Urothelium cell line (cell line): ENCODE measurements at places on chromosomes 3 and 15.

DNA sequence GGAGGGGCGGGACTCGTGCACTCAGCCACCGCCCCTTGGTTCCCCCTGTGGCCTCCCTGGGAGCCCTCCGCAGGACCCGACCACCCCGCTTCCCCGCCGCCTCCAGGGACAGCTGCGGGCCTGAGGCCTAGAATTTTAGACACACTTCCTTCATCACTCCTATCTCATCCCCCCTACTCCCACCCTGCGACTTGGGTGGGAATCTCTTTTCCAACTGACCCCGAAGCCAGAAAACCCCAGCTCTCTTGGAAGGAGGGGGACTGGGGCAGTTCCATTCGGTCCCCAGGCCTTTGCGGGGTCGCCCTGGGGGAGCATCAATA lies 289 bp upstream of the TFDP2 start:
- DNase-seq, result no peak

DNA sequence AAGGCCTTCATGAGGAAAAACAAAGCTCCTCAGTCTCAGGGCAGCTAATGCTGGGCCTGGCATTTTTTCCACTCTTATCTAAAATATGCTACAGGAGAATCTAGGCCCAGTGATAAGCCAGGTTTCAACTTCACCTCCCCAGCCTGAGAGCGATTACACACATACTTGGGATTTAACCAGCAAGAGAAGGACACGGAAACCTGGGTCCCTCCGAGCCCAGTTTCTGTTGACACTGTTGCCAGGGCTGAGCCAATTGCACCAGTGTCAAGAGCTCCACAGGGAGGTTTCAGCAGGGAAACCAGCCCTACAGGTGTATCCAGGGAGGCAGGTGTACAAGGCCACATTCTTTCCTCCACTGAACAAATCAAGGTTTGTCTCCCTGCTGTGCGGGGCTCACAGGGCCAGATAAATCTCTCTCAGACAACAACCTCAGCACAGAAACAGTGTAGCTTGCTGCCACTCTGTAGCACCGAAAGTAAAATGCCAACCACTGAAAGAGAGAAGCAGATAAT lies 85.4 kb downstream of the MAGI1 start:
- no peak for DNase-seq

GRCh38 chr3:8988791-8989558 lies 25.7 kb upstream of the RAD18 start:
- no peak for DNase-seq

- no peak for DNase-seq
These were observed 20.1 kb upstream of the C3orf49 start for GRCh38 chr3:63798949-63799348.

DNA sequence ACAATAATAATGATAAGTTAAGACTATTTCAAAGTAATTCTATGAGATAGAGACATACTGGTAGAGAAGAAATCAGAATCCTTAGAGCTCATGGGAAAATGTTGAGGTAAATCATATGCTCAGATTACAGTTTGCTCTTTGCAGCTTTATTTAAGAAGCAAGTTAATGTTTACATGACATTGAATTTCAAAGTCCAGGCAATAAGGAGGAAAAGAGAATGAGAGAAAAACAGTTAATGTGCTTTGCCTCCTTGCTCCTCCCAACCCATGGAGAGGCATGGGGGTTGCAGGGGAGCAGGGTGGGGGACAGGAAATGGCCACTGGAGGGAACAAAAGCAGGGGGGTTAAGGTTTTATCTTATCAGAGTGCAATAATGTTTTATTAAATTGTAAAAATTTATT lies 42.2 kb upstream of the ZBTB38 start:
- no peak for DNase-seq

DNA sequence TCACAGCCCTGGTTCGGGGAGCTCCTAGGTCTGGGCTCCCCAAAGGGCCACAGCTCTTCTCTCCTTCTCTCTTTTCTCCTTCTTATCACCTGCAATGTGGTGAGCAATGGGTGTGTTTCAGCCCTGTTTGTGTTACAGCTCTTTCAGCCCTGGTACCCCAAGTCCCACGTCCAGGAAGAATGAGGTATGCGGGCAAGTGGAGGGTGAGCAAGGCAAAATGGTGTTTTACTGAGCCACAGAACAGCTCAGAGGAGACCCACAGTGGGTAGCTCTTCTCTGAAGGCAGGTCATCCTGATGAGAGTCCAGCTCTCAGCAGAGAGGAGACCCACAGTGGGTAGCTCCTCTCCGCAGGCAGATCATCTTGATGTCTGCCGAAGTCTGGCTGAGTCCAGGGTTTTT lies 86.8 kb downstream of the BFSP2 start:
- DNase-seq, result no peak

DNA sequence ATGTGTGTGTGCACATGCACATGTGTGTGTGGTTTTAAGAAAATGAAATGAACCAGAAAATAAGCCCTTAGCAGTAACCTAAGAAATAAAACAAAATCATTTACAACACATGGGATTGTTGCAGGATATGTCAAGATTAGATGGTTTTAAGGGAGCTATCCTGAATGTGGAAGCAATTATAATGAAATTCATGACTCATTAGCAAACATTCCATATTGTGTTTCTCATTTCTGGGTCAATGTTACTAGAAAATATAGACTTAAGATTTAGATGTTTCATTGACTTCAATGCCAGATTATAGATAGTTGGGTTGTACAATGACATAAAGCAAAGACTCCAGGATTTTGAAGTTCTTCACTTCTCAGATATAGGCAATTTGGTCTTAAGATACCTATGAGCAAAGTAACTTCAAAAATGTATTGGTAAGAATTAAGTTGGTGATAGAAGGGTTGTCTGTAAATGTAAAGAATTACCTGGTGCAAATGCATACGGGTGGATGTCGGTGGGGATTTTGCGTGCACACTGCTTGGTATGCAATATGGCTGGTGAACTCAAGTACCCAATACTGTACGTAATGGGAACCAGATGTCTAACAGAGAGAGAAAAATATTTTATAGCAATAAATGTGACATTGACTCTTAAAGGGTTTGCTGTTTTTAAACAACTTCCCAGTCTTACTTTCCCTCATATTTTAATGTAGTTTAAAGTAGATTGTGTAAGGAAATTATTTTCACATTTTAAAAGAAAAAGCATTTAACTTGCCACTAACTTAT lies 53.9 kb upstream of the NR2F2 start:
- no peak for DNase-seq

GRCh38 chr15:74783072-74783807 lies 1.4 kb downstream of the CSK start:
- DNase-seq, result no peak

DNA sequence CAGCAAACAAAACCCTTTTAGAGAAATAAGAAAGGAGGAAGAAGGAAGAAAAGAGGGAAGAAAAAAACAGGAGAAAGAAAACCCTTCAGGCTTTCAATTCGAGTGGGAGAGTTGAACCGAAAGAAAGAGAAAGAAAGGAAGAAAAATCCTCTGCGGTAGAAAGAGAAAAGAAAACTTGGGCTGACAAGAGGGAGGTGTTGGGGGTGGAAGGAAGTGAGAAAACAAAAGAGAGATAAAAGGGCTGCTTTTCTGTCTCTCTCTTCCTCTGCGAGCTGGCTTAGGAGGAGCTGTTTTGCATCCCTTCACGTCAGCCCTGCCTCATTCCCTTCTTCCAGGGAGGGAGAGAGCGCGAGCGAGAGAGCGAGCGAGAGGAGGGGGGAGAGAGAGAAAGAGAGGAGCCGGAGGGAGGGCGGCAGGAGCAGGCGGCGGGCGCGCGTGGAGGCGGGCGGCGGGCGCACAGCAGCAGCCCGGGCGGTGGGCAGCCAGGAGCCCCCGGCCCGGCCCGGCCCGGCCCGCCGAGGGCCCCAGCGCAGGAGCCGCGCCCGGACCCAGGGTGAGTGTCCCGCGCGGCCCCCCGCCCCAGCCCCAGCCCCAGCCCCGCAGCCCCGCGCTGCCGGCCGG lies at the start of gene ZNF710:
TSS of gene ZNF710 (plus strand) at position 263 of the 621 bp plus-strand sequence. CDS start 65,814 bp downstream, outside the sequence.
- peak; percentile 72 for DNase-seq

GRCh38 chr15:35547775-35548364 lies 1.9 kb upstream of the DPH6 start:
- no peak for DNase-seq

DNA sequence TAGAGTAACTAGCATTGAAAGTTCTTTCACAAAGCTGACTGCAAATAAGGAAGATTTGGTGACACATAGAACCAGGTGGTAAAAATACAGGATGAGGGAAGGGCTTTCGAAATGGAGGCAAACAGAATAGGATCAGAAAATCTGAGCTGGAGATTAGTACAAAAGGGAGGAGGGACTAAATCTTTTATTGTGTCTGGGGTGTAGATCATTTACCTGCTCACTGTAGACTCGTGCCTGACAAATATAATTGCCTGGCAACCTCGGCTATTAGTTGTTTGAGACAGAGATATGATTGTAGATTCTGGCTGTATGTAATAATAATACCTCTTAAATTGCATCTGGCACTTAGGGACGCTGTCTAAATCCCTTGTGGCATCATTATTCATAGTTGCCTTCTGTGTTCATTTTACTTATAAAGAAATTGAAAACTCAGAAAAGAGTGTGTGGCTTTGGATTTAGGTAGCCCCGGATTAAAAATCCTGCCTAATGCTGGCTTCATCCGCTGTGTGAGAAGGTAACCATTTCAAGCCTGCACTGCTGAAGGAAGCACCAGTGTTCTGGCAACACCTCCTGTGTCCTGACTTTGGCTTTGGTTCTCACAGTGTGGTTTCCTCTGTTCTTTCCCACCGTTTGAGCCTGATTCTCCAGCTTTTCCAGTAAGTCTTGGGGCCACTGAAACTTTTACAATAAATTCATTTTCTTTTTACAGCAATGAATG lies 25.0 kb upstream of the GPR160 start:
- no peak for DNase-seq

- DNase-seq, result no peak
These were observed 62.7 kb downstream of the ADAMTSL3 start for GRCh38 chr15:83716605-83717004.

GRCh38 chr3:59392116-59392515 lies 342.3 kb upstream of the CFAP20DC start:
- no peak for DNase-seq

GRCh38 chr3:30693470-30694120 lies 87.2 kb downstream of the TGFBR2 start:
- DNase-seq, result peak; percentile 67

GRCh38 chr3:194328053-194328657 lies 23.0 kb downstream of the CPN2 start:
- DNase-seq, result peak; percentile 52

DNA sequence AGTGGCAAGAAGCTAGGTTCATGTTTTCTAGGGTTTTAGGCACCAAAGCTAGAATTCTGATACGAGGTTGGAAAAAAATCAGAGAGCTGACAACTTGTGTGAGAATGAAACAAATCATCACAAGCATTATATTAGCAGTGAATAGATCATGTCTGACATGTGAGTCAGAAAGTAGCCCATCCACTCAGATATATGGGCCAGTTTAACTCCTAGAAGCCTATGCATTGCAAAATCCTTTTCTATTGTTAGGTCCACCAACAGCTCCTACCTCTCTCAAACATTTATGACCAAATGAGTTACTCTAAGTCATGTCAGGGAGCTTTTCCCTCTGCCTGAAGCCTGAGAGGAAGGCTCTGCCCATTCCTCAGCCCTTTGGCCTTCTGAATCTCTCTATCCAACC lies 44.0 kb downstream of the KBTBD12 start:
- DNase-seq, result no peak

- no peak for DNase-seq
These were observed 124.0 kb upstream of the SNTN start for GRCh38 chr3:63528325-63529000.

- no peak for DNase-seq
These were observed 34.0 kb downstream of the ATP13A4 start for GRCh38 chr3:193520738-193521137.

DNA sequence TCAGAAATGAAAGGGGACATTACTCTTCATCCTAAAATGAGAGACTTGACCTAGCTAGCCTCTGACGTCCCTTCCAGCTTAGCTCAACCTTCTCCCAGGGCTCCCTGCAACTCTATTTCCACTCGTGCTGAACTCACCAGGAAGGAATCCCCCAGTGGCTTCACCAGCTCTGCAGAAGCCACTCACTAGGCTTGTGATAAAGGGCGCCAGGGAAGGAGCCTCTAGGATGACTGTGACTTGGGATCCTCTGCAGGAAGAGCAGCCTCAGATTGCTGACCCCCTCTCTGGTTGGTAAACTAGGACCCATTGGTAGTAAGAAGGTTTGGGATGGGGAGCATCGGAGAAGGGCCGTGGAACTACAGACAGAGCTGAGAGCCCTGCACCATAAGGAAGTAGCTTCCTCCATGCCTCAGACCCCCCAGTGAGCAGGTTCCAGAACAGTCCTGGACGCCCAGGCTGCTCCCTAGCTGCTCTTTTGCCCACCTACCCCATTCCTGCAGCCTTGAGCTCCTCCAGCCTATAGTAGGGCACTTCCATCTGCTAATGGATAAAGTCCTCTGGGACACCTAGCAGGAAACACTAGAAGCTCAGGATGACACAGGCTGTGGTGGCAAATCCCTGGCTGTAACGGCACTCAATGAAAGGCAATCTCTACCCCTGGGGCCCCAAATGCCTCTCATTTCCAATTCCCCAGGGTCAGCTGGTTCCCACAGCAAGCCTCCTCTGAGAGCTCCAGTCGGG lies 26.0 kb downstream of the PLA2G4F start:
- DNase-seq, result no peak

DNA sequence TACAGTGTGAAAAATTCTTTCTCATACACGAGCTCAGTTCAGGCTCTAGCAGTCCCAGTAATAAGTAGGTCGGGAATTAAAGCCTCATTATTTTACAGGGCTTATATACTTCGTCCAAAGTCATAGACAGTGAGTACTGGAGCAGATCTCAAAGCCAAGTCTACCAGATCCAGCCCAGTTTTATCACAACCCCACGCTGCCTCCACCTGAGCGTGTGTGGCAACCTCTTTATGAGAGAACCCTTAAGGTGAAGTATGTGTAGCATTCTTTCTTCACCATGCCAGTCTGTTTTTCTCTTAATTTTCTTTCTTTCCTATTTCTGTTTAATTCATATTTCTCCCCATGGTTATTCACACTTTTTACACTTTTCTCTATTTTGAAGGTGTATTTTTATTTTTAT lies 574.6 kb upstream of the ARPP21 start:
- DNase-seq, result no peak

DNA sequence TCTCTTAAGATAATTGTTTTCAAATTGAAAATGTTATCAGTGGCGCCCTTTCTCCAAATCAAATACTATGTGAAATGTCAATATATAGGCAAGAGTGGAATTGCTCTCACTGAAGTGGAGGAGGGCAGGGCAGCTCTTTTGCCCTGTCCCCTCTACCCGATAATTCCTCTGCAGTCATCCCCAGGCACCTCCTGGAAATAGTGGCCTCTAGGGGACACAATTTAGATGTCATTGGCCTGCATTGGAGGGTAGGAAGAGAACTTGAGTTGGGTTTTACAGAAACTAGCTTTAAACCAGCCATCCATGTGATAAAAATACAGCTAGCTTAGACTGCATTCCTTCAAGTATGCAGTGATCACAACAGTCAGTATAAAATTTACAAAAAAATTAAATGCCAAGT lies 288.9 kb downstream of the EDEM1 start:
- DNase-seq, result no peak

- no peak for DNase-seq
These were observed 62.0 kb downstream of the CALML4 start for GRCh38 chr15:68143129-68143528.
